ENCODE measurements at places on chromosomes 1 and 21. TPM values are rescaled to one million over a fixed set of nuclear protein-coding genes. Genes with fewer than 3 reads are reported as not detected.

Gene SFN
- not detected for polyA plus RNA-seq

Gene PDE9A
- 0.07 TPM for polyA plus RNA-seq

Gene RGS4
- polyA plus RNA-seq: 25.8 TPM

Gene MRPL9
- polyA plus RNA-seq: 105 TPM

Gene S100A2
- 2.0 TPM for polyA plus RNA-seq

Gene SRRM1
- polyA plus RNA-seq: 47.5 TPM

Gene TEDDM1
- polyA plus RNA-seq: not detected

Gene NBPF8
- polyA plus RNA-seq: 19.5 TPM

Gene ABCA4
- polyA plus RNA-seq: 0.25 TPM

Gene MAP1LC3C
- polyA plus RNA-seq: 0.23 TPM

Gene CSF1
- 40.4 TPM for polyA plus RNA-seq

Gene RHD
- polyA plus RNA-seq: 0.10 TPM

Gene SLAMF6
- polyA plus RNA-seq: not detected

Measured in BJ (cell line).